ENCODE measurements at places on chromosomes 11 and 22.
A peak's percentile ranks its signal among the peaks of the same experiment; 100 is the strongest.

GRCh38 chr11:13318498-13319295 lies 41.1 kb downstream of the BMAL1 start:
- DNase-seq, result peak; percentile 50

DNA sequence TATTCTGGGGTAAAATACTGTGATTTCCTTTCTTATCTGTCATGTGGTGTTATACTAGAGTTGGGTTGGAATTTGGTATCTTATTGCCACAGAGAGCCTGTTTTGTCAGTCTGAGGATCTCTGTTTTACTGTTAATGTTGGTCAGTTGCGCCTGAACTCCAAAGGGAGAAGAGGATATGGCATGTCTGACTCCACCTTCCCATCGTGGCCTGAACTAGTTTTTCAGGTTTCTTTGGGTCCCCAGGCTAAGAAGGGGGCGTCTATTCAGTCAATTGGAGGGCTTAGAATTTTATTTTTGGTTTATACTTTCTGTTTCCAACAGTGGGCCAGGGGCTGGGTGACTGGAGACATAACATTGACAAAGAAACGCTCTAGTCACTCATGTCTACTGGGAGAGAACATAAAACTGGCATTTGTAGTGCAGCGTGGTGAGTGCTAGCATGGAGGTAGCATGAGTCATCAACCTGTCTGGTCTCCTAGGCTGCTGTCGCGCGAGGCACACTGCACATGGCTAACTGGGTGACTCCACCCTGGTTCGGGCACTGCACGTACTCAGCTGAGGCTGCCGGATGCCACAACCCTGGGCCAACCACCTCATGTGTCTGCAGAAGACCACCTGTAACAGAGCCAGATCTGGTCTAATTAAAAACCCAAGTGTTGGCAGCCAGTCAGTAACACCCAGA lies 120.1 kb upstream of the OR9Q1 start:
- DNase-seq, result peak; percentile 96

- peak; percentile 86 for DNase-seq
Measured at GRCh38 chr11:76318744-76319384, 62.1 kb downstream of the THAP12 start.

DNA sequence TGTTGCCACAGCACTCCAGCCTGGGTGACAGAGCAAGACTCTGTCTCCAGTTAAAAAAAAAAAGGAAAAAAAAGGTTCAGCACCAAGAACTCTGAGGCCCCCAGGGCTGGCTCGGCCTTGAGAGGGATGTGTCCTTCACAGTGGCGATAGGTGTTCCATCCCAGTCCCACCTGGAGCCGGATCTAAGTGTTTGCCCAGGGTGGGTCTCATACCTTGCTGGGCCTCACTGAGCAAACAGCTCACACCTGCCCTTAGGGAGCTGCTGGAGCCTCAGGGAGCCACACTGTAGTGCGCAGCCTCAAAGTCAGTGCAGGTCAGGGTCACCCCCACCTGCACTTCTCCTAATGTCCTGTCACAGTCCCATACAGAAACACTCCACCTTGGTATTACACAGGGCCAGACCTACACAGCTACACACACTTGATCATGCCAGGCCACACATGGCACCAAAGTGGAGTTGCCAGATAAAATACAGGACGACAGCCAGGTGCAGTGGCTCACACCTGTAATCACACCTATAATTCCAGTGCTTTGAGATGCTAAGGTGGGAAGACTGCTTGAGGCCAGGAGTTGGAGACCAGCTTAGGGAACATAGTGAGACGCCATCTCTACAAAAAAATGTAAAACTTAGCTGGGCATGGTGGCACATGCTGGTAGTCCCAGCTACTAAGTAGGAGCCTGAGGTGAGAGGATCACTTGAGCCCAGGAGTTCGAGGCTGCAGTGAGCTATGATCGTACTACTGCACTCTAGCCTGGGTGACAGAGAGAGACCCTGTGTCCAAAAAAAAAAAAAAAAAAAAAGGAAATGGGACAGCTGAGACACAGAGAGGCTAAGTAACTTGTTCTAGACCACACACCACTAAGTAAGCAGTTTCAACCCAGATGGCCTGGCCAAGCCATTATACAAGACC lies 7.3 kb downstream of the STARD10 start:
- no peak for DNase-seq

- DNase-seq, result peak; percentile 89
Measured at GRCh38 chr22:22720201-22720723, 75.8 kb downstream of the GGTLC2 start.

GRCh38 chr11:65429068-65429681 lies 6.6 kb downstream of the NEAT1 start:
- DNase-seq, result no peak

DNA sequence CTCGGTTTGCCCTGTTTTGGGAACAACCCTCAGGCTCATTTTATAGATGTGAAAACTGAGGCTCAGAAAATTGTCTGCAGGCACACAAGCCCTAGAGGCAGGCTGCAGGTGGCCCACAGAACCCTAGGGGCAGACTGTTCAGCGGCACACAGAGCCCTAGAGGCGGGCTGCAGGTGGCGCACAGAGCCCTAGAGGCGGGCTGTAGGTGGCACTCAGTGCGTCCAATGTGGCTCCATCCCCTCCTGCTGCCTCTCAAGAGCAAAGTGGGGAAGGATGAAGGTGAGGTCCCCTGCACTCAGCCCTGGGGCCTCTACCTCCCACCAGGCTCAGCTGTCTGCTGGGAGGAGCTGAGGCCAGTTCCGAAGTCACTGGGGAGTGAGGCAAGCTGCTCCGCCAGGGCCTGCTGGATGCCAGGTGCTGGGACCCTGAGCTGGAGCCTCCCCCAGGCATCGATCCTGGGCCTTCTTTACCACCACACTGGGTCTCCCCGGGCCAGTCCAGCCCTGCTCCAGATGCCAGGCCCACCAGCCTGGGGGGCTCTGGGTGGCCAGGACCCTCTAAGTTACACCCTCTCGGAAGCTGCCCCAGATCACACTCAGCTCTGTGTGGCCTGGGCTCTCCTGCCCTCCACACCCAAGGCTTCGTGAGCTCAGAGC lies 2.3 kb downstream of the ACY3 start:
- peak; percentile 92 for DNase-seq

DNA sequence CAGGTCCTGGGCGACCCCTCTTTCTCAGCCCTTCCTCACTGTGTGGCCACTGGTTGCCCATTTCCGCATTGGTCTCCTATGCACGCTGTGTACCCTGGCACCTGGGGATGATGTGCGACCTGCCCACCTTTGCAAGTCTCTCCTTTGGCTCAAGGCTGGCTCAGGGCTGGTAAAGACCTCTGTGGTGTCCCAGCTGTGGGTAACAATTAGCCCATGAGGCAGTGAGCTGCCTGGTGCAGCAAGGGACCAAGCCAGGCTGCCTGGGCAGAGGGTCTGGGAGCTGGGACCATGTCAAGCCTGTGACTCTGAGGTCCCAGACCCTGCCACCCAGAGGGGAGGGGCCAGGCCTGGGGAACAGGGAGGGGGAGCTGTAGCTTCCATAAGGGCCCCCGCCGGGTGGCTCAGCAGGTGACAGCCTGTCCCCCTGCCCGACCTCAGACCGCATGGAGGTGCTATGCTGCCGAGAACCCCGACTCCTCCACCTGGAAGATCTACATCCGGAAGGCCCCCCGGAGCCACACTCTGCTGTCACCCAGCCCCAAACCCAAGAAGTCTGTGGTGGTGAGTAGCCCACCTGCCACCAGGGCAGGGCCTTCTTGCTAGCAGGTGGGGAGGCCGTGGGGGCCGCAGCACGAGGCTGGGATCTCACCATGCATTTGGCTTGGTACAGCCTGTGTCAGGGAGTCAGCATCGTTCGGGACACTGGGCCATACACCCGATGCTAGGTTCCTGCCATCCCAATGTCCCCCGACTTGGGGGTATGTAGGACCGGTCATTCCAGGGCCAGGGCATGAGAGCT lies 112.5 kb downstream of the KCNQ1OT1 start:
- DNase-seq, result no peak

- no peak for DNase-seq
Measured at GRCh38 chr11:133153031-133153430, 379.3 kb downstream of the OPCML start.

DNA sequence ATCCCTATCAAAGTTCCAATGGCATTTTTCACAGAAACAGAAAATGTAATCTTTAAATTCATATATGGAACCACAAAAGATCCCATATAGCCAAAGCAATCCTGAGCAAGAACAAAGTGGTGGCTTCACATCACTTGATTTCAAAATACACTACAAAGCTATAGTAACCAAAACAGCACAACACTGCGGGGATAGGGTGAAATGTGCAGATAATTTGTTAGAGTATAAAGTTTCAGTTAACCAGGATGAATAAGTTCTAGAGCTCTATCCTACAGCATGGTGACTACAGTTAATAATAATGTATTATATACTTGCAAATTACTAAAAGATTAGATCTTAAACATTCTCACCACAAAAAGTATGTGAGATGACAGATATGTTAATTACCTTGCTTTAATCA lies 55.5 kb downstream of the MAPK1 start:
- DNase-seq, result no peak

DNA sequence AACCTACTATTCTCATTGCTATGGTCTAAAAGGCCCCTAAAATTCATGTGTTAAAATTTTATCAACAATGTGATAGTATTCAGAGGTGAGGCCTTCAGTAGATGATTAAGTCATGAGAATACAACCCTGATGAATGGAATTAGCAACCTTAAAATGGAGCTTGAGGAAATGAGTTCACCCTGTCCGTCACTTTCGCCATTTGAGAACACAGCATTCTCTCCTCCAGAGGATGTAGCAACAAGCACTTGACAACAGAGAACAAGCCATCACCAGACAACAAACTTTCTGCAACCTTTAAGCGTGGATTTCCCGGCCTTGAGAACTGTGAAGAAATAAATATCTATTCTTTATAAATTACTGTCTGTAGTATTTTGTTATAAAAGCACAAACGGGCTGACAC lies 197.0 kb downstream of the SBF2 start:
- DNase-seq, result no peak
